ENCODE measurements at places on chromosomes 7 and 10.

DNA sequence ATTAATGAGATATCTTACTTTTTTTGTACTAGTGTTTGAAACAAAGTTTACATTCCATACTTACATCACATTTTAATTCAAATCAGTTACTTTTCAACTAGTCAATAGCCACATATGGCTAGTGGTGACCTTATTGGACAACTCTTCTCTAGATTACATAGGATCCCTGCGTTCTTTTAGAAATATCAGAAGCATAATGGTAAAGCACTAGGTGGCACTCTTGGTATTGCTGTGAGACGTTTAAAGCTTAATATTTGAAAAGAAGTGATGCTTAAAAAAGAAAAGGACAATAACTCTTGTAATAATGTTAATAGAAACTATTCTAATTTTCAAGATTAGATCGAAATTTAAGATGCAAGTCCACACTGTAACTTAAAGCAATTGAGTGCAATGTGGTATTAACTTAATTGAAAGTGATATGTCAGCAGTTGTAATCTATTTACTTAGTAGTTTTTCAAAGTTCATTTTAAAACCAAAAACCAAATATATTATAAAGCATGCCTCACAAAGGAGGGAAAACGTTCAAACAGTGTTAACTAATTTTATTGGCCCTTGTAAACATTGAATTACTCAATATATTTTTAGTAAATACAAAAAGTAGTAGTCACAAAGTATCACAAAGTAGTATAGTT is 339.1 kb downstream of the ATRNL1 start:
- DNase-seq = no peak

- no peak for DNase-seq
These were observed 29.3 kb downstream of the KLF6 start for GRCh38 chr10:3755440-3756359.

GRCh38 chr10:133109711-133110110 is 22.0 kb downstream of the ADGRA1 start:
- no peak for DNase-seq

DNA sequence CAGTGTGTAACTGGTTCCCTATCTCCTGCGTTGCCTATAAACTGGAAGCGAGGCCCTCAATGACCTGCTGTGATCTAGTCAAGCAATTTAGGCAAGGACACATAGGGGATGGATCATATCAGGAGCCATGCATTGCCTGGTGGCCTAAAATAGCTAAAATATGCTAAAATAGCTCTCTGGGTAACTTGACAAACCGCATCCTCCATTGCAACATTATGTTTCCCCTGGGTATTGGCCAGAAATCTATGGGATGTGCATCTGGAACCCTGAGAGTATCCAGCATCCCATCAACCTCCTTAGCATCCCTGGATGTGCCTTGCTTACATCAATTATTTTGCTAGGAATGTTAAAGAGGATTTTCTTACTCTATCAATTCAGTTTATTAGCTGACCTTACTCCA is 91.7 kb upstream of the ADCY1 start:
- no peak for DNase-seq

DNA sequence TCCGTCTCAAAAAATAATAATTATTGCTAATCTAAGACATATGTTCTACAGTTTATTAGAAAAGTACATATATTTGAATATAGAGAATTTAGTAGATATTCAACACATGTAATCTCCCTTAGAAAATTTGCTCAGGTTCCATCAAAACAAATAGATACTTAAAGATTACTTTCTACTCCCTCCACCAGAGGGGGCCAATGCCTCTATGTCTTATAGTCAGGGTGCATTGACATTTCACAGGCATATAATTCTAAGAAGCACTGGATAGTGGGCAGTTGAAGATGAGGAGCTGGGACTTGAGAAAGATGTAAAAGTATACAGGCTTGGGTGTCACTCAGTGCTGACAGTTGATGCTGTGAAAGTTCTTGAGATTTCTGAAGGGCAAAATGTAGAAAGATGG is 301.6 kb upstream of the HPS1 start:
- peak; percentile 13 for DNase-seq

DNA sequence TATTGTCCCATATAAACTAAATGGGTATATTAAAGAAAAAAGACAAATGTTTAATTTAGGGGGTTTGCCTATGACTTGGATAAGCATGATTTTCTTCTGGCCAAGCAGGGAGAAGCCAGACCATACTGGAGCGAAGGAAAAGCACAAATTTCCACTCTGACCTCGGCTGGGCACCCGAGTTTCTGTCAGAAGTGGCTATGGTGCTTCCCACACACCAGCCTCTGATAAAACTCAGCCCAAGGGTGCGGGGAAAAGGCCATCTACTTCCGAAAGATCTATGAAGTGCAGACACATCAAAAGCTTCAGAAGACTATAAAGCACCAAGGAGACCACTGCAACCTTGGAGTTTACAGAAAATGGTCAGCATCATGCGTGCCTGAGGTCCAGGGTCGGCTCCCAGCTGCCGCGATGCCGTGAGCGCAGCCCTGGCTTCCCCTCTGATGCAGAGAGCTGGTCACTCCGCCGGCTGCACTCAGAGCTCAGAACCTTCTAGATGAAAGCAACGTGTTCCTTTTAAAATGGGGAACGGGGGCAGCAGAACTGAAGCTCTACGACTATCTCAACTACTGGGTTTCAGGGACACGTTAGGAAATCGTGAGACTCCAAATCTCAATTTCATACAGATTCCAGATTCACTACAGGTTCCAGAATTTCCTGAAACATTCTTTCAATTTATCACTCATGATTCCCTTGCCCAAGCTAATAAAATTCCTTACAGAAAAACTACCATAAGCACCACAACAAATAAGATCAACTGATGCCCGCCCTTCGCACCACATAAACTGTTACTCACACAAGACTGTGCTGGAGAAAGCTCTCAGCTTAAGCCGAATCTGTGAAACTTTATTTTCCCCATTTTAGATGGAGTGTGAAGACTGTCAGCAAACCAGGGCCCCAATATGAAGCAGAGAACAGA is 84.5 kb downstream of the DIP2C start:
- DNase-seq = no peak

DNA sequence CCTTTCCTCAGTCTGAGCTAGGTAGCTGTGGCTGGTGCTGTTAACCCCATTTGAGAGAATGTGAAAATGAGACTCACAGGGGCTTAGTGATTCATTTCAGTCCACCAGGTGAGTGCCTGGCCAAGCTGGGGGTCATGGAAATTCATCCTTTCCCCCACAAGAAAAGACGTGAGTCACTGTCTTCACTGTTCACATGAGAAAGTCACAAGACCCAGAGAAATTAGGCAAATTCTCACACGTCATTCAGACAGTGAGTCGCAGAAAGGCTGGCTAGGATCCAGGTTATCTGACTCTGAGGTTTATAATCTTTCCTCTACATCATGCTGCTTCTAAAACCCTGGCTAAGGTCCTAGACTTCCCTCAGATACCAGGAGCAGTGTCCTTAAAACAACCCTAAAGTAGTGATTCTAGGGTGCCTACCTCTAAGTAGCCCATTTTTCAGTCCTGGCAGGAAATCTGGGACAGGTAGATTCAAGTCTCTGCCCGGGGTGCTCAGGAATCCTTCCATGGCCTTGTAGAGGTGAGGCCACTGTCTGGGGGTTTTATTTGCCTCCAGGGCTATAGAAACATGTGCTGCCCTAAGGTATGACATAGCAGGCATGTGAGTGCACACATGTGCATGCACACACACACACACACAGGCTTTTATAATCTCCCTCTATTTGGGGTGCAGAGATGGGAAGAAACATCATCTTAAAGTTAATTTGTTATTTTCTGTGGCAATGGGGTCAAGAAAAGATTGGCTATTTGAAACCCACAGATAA is 427.9 kb upstream of the CELF2 start:
- DNase-seq = no peak

GRCh38 chr10:69337296-69338132 is 59.2 kb downstream of the HK1 start:
- DNase-seq = peak; percentile 79

DNA sequence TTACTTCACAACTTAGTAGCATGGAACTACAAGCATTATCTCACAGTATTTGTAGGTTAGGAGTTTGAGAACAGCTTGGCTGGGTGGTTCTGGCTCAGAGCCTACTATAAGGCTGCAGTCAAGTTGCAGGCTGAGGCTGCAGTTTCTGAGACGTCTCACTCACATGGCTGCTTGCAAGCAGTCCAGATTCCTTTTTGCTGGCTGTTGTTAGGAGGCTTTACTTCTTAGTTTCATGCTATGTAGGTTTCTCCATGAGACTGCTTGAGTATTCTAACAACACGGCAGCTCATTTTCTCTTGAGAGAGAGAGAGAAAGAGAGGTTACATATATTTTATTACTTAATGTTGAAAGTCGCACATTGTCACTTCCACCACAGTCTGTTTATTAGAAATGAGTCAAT is 1073.9 kb downstream of the NXPH1 start:
- DNase-seq = no peak

DNA sequence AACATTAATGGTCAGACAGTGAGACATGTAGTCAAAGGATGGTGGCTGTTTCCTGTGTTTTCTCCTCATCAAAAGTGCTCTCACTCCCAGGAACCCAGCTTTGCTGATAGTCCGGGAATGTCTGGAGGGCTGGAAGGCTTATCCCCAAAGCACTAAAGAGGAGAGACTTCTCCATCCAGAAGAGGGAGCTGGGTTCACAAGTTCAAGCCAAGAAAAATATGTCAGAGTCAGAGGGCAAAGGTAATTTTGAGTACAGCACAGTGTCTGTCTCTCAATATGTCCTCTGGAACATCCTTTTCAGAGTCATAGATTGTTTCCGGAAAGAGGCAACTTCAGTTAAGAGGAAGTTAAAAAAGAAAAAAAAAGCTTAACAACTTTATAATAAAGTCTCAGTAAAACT is 281.5 kb upstream of the PHYHIPL start:
- peak; percentile 17 for DNase-seq

GRCh38 chr10:101050208-101051069 is 11.3 kb upstream of the KAZALD1 start:
- peak; percentile 94 for DNase-seq

GRCh38 chr10:77834943-77835668 is 91.4 kb downstream of the DLG5 start:
- DNase-seq = no peak

DNA sequence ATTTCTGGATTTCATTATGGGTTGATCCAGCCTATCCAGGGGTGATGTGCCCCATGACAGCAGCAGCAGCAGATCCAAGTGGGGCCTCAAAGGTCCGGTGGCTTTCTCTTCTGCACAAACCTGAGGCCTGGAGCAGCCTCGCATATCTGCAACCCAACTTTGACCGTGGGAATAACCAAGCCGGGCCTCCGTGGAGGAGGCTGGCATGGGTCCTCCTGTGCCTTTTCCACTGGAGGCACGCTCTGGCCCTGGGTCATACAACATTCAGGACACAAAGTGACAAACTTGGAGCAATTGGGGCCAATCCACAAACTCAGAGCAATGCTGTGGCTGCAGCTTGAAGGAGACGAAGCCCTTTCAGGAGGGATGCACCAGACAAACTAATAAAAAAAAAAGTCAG is 330.0 kb upstream of the MKI67 start:
- no peak for DNase-seq

DNA sequence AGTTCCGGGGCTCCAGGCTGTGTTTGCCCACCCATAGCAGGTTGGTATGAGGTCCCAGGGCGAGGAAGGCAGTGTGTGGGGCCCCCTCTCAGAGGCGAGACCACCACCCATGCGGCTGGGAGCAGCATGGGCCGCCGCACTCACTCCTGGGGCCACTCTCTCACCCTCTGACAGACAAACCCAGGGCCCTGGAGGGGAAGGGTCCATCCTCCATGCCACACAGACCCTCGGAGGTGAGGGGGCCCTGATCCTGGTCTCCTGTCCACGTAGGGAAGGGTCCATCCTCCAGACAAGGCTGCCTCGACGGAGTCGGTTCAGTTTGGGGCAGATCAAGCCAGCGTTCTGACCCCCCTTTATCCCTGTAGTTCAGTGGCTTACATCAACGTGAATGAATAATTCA is 230.8 kb downstream of the ELFN1 start:
- no peak for DNase-seq

- no peak for DNase-seq
These were observed 21.5 kb downstream of the RBM33 start for GRCh38 chr7:155665957-155666287.

DNA sequence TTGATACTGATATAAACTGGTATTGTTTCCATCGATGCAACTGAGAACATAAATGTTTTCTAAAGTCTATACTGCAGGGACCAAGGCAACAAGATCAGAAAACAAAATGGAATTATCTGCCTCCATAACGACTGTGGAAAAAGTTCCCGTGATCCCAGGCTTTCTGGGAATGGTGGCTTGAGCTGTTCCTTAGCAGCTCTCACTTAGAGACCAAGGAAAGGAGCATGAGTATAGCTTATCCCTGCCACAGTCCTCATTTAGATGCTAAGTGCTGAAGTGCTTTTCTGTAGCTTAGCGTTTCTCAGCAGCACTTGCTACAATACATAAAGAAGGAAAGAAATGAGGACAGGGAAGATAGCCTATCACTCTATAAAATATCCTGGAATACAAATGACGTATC is 5.5 kb downstream of the WNT8B start:
- no peak for DNase-seq

DNA sequence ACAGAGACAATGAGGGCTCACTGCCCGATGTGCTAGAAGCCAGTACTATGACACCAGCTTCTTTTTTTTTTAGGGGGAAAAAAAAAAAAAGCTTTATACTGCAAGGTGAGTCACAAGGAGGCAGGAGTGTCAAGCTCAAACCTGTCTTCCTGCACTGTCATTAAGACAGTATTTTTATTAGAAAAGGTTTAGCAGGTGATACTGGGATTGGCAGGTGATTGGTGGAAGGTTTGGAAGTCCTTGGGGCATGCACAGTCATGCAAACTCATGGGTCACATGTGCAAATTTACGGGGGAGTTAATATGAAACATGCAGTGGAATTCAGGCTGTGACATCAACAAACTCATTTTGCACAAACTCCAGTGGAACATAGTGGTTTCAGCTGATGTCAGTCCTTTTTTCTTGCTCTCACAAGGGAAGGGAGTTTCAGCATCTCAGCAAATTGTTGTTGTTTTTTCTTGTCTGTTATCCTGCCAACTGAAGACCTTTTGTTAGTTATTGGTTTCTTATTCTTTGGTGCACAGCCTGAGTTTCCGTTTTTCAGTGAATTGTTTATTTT is 530.6 kb downstream of the ANKRD7 start:
- DNase-seq = no peak

DNA sequence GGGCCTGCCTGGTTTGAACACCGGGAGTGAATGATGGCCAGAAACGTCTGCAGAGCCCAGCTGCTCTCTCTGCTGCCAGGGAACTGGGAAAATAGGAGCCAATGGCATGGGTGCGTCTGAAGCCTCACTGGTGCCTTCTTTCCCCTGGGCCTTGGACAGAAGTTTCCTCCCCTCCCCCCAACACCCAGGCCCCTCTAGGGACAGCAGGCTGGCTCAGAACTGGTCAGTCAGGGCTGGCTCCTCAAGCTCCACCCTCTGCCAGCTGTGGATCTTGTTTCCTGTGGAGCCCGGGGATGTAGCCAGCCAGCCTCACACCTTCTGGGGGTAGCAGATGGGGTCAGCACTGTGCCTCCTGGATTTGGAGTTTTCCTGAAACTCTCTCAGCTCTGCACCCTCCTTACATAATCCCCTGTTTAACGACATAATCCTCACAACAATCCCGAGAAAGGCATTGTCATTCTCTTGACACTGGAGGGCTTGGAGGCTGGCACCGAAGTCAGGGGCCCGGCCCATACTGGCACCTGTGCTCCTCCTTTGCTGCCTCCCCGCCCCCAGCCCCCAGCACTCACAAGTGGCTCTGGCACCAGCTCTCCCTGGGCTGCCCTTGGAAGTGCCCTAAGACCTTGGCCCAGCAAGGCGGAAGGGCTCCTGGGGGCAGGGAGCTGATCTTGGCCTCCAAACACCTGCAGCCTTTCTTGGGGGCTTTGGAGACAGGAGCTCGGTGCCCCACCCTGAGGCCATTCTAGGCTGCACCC is 5.7 kb downstream of the LDB3 start:
- peak; percentile 80 for DNase-seq

GRCh38 chr10:114260366-114260765 is 21.3 kb downstream of the VWA2 start:
- DNase-seq = no peak

All from H7 (cell line).